AG04450 (cell line): ENCODE measurements at places on chromosomes 13 and 19.

DNA sequence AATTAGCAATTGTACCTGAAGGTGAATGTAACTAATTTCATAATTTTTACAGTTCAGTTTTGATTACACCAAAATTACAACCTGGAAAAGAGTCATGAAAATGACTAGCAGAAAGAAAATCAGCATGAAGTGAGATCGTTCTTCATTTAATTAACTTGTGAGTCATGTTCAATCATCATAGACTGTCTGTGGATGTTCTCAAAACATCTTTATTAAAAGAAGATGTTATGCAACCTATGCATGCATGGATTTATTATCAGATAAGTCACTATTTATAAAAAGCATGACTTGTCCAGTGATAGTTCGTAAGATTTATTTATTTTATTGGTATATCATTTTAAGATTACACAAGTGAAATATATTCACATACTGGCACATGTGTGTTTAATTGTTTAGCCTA, 245.9 kb downstream of the ITGBL1 start:
- DNase-seq, result no peak

- DNase-seq, result no peak
Observed at GRCh38 chr13:40457929-40458719, 208.3 kb downstream of the FOXO1 start.

DNA sequence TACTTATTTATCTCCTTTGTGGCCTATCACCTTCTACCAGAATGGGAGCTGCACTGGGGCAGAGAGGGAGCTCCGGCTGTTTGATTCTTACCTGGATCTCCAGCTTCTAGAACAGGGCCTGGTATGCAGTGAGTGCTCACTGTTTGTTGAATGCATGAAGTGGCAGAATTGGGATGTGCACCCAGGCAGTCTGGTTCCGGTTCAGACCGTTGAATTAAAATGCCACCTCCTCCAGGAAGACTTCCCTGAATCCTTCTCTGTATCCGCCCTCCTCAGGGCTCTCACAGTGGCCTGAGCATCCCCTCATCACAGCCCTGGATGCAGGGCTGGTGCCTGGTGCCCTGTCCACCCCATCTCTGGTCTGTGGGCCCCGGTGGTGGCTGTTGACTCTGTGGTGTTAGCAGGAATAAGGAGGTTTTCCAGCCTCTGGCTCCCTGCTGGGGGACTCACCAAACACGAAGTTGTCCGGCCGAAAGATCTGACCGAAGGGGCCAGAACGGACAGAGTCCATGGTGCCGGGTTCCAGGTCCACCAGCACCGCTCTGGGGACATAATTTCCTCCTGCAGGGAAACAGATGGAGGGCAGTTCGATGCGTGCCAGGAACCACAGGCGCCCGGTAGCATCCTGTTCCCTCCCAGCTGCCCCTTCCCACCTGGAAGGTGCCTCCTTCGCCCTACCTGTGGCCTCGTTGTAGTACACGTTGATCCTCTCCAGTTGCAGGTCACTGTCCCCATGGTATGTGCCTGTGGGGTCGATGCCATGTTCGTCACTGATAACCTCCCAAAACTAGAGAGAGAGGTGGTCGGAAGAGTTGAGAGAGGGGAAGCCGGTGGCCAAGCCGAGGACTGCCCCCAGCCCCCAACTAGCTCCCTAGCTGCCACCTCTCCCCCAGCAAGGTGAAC, 1.0 kb downstream of the TUBB4A start:
- no peak for DNase-seq

DNA sequence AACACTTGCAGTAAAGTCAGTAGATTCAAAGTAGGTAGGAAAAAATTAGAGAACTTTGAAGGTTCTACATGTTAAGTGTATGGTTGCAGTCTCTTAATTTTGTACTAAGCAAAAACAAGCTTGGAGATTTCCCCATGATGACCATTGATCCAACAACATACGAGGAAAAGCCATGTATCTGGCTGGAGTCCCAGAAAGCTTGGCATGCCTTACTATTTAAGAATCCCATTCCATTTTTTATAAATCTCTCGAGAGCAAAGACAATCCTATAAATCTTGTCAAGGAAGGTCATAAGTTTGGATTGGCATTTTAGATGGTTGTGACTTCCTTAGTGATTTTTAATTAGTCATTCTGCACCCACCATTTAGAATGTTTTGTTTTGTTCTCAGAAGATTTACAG, 495.9 kb downstream of the GPC5 start:
- no peak for DNase-seq

- DNase-seq, result no peak
Observed at GRCh38 chr13:26344980-26345379, 91.1 kb downstream of the CDK8 start.

DNA sequence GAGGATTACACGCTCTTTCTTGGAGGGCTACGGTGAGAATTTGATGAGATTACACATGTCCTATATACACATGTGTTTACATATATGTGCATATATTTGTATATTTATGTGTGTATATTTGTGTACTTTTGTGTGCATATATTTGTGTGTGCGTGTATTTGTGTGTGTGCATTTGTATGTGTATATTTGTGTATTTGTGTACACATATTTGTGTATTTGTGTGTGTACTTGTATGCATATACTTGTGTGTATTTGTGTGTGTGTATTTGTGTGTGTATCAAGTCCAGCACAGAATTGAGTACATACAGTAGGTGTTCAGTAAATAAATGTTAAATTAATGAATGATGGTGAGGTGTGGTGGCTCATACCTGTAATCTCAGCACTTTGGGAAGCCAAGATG, 1.8 kb downstream of the TMEM143 start:
- no peak for DNase-seq

DNA sequence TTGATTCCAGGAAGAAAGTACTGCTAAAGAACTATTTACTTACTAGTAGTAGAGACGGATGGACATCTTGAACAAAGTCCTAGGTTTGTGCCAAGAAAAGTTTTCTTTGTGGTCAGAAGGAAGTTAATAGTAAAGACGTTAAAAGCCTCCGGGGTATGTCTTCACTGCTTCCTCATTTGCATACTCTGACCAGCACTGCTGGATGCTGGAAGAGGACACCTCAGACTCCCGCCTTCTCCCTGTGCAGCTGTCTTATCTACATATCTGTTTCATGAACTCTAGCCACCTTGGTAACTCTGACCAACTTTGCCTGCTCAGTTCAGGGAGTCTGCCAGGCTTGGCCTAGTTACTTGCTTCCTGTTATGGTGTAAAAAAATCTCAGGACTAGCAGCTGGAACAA, 1109.1 kb upstream of the MIR17HG start:
- DNase-seq, result no peak

DNA sequence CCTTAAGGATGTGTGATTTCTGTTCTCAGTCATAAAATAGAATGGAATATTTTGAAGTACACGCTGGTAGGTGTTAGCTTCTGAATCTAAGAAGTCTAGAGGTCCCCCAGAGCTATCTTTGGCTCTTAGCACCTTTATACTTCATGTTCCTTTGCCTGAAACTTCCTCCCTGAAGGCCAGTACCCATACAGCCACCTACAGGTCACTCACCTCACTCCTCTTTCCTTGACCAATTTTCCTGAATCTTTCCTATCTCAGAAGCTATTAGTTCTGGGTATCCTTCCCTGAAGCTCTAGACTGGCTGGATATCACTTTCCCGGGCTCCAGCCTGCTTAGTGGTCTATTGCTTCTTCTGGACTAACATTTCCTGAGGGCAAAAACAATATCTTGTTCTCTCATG, 93.4 kb upstream of the EDNRB start:
- no peak for DNase-seq

GRCh38 chr13:64347664-64348063, 2882.5 kb downstream of the PCDH9 start:
- no peak for DNase-seq

GRCh38 chr19:3058821-3059314, 3.4 kb downstream of the TLE5 start:
- no peak for DNase-seq

DNA sequence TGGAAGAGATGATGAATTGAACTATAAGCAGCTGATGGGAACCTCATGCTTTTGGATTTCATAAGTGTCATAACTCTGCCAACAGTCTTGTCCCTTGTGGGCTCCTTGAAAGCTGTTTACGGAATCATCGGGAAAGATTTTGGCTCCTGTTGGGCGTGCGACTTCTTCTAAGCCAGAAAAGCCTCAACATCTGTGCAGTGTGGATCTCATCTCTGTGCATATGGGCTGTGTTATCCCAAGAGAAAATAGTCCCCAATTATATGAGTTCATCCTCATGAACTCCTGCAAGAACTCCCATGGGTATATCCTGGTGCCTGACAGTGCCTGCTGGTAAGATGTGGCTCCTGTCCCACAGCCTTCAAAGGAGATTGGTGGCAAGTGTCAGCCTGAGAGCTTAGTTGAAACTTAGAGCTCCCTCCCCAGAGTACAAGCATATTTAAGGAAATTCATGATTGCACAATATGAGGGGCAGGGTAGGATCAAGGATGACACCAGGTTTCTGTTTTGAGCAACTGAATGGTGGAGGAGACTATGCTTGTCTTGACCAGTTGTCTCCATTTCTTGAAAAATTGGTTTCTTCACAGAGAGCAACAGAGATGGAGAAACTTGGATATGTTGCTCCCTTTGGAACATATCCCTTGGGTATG, 243.5 kb downstream of the ITGBL1 start:
- no peak for DNase-seq

- DNase-seq, result no peak
Observed at GRCh38 chr19:29704562-29705558, 10.2 kb downstream of the C19orf12 start.

DNA sequence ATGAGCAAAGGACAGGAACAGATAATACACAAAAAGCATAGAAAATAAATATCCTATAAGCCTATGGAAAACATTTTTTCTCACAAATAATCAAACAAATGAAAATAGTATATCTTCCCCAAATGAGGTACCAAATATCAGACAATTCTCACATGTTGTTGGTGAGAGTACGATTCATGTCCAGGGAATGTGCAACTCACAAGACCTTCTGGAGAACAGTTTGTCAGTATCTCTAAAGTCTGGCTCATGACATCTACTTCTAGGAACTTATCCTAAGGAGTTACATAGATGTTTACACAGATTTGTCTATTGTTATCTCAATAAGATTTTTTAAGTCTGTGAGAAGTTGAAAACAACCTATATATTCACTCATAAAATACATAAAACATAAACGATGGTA, 80.3 kb upstream of the ARHGEF7 start:
- peak; percentile 23 for DNase-seq

GRCh38 chr13:60210510-60211330, 47.0 kb upstream of the DIAPH3 start:
- DNase-seq, result no peak

DNA sequence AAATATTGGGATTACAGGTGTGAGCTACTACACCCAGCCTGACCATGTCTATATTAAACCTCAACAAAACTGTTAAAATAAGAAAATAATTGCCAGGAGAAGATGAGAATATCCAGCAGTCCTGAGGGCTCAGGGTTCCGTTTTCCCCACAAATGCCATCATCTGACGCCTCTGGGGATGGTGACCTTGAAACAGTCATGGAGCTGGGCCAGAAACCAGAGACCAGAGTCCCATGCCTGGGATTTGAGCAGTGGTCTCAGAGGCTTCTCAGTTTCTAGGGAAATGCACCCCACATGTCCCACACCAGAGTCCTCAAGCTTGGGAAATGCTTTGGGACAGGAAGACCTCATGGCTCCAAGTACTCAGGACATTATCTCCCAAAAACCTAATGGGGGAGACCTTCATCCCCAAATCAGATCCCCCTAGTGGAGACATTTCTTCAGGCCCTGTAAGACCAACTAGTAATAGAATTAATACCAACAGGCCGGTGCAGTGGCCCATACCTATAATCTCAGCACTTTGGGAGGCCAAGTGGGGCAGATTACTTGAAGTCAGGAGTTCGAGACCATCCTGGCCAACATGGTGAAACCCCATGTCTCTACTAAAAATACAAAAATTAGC, 2.9 kb upstream of the MAP1S start:
- DNase-seq, result no peak

DNA sequence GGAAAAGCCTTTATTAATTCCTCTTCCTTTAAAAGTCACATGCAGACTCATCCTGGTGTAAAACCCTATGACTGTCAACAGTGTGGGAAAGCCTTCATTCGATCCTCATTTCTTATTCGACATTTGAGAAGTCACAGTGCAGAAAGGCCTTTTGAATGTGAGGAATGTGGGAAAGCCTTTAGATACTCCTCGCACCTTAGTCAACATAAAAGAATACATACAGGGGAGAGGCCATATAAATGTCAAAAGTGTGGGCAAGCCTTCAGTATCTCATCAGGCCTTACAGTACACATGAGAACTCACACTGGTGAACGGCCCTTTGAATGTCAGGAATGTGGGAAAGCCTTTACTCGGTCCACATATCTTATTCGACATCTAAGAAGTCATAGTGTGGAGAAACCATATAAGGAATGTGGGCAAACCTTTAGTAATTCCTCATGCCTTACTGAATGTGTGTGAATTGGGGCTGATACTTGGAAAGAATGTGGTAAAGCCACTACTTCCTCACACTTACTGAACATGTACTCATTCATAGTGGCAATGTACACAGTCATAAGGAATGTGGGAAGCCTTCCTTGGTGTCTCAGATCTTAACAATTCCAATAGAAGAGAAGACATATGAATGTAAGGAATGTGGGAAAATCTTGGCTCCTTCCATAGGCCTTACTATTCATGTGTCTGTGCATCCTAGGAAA, 18.8 kb downstream of the ZNF559 start:
- DNase-seq, result no peak

- peak; percentile 8 for DNase-seq
Observed at GRCh38 chr19:44988896-44989556, 12.2 kb upstream of the RELB start.

DNA sequence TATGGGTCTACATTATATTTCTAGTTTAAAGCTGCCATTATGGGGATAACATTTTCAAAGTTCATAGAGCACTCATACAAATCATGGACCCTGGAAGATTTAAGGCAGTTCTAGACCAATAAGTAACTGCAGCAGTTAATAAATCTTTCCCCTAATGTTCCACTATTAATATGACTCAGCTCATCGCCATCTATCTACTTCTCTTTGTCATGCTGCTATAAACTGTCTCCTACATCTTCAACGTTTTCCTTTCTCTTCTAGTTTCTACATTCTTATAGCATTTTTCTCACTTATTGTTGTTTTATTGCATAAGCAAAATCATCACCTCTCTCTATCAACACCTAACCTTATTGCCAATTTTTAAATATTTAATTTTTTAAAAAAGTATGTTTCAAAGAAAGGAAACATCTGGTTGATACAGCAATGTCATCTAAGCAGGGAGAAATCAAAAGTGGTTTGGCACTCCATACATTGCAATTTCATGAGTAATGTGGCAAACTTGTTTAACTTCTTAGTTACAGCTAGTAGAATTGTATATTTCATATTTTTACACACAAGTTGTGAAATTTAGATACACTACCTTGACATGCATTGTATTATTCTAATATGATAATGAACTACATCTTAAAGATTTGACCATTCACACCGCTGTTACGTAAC, 1500.4 kb upstream of the MIR17HG start:
- DNase-seq, result no peak

GRCh38 chr19:20503476-20503875, 62.1 kb downstream of the ZNF737 start:
- DNase-seq, result no peak
